ENCODE measurements at places on chromosomes 6 and 20. TPM values are rescaled to one million over a fixed set of nuclear protein-coding genes. Genes with fewer than 3 reads are reported as not detected.

Gene GGTLC1
- total RNA-seq = not detected

Gene C6orf120
- 34.2 TPM for total RNA-seq

DNA sequence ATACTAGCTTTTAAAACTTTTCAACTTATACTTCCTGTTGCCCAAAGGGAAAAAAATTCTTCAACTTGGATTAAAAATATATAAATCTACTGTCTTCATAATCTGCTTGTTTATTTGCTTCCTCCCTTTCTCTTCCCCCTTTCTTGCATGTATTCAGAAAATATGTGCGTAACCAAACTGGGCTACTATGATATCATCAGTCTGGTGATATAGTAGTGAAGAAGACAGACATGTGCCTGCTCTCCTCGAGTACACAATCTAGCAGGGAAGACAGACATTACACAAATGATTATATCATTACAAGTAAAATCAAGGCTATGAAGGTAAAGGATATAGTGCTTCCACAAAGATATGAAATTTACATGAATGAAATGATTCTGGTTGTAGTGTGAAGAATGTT lies 31.0 kb downstream of the IBTK start:
- DNase-seq = no peak

DNA sequence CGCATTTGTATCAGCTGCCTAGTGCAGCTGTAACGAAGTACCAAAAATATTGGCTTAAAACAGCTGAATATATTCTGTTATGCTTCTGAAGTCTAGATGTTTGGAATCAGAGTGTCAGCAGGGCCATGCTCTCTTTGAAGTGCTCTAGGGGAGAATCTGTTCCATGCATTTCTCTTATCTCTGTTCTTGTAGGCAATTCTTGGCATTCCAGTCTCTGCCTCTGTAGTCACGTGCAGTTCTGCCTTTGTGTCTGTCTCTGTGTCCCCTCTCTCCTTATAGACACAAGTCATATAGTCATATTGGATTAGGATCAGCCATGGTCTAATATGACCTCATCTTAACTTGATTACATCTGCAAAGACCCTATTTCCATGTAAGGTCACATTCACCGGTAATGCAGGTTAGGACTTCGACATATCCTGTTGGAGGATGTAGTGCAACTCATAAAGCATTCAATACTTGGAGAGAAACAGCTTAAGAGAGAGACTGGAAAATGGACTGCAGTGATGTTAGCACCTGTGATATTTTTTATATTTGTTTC lies 18.6 kb downstream of the FAM83B start:
- DNase-seq = no peak

GRCh38 chr6:56517155-56517745 lies 125.4 kb downstream of the DST start:
- no peak for DNase-seq

DNA sequence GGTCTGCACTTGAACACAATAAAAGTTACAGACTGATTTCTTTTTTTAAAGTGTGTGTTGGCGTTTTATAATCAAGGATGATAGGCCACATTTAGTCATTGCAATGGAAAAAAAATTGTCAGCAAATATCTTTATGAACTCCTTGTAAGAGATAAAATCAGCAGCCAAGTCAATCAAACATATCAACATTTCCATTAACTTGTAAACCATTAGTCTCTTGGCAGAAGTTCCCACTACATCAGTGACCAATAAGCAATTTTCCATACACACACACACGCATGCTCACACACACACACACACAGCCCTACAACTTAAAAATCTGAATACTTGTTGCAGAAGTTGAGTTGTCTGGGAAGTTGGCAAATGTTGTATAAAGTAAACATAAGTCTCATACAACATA lies 315.9 kb upstream of the KCNQ5 start:
- DNase-seq = no peak

DNA sequence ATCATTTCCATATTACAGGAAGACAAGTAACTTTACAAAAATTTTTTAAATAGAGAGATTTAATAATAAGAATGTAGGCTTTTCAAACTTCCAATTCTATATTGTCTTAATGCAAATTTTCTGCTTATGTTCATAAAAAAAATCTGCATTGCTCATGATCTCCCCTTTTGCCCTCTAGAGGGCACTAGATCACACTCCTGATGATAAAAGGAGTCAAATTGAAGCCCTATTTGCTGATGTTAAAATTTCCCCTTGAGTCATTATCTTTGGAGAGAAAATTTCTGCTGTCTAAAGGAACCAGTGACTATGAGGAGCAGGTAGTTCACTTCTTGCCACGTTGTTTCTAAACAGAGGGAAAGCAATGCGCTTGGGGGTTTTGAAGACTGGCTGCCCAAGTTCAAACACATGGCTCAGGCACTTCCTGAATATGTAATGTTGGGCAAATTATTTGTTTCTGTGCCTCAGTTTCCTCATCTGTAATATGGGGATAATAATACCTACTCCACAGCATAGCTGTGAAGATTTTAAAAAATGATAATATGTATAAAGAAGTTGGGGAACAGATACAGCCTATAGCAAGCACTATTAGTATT lies 874.2 kb downstream of the TFAP2A start:
- peak; percentile 63 for DNase-seq
